ENCODE measurements at places on chromosomes 5 and 9.
A peak's percentile ranks its signal among the peaks of the same experiment; 100 is the strongest.

DNA sequence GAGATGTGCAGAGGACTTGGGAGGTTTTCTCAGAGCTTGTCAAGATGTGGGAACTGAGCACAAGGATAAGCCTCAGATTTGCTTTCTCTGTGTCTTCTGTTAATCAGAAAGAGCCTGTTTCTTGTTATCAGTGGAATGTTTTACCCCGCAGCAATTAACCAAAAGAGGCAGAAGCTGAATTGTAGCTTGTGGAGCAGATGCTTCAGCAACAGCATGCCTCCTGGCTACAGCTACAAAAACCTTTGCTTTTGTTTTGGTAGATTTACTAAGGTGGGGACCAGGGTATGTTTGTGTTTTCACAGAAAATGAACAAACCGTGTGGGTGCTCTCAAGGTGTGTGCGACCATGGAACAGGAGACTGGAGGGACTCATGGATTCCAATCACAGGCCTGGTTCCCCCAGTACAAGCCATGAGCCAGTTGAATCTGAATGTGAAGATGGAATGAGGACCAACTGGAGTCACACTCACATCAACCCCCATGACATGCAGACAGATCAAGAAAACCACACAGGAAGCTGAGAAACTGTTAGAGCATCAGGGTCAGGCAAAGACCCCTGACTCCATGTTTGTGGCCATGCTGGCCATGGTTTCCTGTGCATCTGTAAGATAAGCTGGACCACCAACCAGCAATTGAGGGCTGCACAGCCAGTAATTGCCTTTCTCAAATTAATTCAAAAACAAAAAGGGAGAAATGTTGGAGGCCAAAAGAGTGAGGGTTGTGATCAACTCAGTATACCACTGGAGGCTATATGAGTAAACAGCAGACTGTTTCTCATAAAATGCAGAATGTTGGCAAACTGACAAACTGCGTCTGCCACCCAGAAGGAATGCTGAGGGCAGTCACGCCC, 6.9 kb downstream of the UGT3A2 start:
- DNase-seq = peak; percentile 56

- DNase-seq = no peak
Observed at GRCh38 chr9:121026768-121027167, 23.3 kb downstream of the C5 start.

- no peak for DNase-seq
Observed at GRCh38 chr9:96554801-96555566, 64.7 kb downstream of the CDC14B start.

GRCh38 chr9:36575411-36575882, 2.8 kb downstream of the MELK start:
- peak; percentile 50 for DNase-seq

DNA sequence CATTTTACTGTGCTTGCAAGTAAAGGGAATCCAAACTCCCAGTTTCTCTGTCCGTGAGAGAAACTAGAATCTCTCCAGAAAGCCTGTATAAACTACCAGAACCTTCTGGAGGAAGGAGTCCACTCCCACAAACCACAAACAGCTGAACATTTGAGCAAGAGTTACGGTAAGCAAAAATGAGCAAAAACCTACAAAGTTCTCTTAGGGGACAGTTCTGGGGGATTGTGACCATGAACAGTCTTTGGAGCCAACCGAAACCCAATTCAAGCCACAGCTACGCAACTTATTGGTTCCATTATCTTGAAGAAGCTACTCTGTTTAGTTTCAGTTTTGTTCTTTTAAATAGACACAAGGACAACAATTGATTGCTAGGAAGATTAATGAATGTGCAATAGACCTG, 330.6 kb downstream of the ASTN2 start:
- no peak for DNase-seq

GRCh38 chr5:167639273-167639672, 652.2 kb upstream of the WWC1 start:
- peak; percentile 40 for DNase-seq

- DNase-seq = peak; percentile 10
Observed at GRCh38 chr5:1409381-1410110, 35.7 kb downstream of the SLC6A3 start.

GRCh38 chr5:145854651-145855258, 18.1 kb downstream of the GRXCR2 start:
- DNase-seq = peak; percentile 77

GRCh38 chr9:6576987-6577386, 68.5 kb downstream of the GLDC start:
- DNase-seq = no peak

GRCh38 chr9:72888067-72888466, 64.8 kb downstream of the ALDH1A1 start:
- DNase-seq = peak; percentile 37

GRCh38 chr9:125495172-125496119, 211.6 kb downstream of the MAPKAP1 start:
- DNase-seq = peak; percentile 78

DNA sequence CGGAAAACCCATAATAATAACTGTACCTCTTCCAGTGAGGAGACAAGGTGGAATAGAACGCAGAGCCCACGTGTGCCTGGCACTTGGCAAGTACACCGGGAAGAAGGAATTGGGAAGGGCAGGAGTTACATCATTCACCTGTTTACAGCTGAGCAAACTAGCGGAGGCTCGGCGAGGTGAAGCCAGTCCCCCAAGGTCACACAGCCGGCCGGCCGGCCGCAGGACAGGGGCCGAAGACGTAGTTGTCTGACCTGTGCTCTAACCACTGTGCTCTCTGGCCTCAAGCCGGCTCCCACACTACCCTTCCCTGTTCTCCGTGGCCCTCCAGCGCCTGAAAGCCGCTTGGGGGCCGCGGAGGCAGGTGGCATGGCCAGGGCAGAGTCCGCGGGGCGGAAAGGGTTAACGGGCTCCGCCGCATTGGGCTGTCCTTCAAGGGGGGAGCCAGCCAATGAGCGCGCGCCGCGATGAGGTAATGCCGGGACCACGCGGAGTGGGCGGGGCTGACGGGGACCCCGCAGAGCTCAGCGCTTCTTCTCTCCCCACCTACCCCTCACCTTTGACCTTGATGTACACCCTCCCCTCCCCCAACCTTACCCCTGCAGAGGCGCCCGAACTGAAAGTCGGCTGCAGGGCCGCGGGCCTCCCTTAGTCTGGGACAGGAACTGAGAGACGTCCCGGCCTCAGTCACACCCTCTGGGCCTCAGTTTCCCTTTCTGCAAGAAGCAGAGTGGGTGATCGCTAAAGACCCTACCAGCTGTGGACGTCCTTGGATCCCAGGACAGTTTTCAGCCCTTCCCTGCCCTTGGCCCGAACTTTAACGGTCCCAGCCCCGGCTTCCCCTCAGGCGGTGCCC, 125.1 kb downstream of the C9orf50 start:
- DNase-seq = peak; percentile 87

- no peak for DNase-seq
Observed at GRCh38 chr9:131670247-131671132, 69.4 kb downstream of the RAPGEF1 start.

GRCh38 chr5:150895431-150896428, 9.1 kb downstream of the ZNF300 start:
- no peak for DNase-seq

GRCh38 chr9:75996726-75997125, 106.3 kb downstream of the PCSK5 start:
- peak; percentile 70 for DNase-seq

DNA sequence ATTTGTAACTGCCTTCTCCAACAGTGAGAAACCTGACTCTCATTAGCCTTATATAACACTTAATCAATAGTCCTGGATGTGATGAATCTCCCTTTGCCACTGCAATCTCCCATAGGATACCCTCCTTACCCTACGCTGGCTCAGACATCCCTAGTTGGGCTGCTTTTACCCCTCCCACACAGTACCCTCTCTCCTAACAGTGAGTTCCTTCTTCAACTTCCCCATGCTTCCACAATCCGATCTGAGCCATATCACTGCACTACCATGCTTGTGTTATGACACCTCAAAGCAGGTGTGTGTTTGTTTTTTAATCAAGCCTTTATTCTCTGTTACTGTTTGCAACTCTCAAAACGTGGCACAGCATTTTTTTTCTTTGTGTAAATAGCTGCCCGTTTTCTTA, 60.5 kb upstream of the C9orf72 start:
- DNase-seq = no peak

- DNase-seq = no peak
Observed at GRCh38 chr5:78546276-78546996, 102.1 kb downstream of the LHFPL2 start.

GRCh38 chr5:102668220-102668932, 86.7 kb upstream of the PAM start:
- peak; percentile 67 for DNase-seq

- DNase-seq = no peak
Observed at GRCh38 chr9:90815183-90815943, 13.7 kb downstream of the SYK start.

- DNase-seq = peak; percentile 41
Observed at GRCh38 chr9:74920944-74921626, 31.6 kb downstream of the C9orf40 start.

DNA sequence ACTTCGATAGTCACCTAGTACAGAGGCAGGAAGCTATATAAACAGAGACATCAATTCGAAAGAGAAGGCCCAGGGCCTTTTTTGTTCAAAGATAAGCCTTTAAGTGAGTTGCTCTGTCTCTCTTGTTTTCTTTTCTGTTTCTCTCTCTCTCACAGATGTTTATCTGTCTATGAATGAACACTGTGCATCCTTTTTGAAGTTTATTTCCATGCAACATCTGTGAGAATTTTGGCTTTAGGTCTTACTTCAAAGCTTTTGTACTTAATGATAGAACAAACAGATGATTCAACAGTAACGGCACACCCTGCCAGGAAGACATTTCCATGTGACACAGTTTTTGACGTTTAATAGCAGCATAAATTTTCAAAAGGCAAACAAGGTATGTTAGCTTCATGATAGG, 1413.1 kb upstream of the CDH6 start:
- no peak for DNase-seq

DNA sequence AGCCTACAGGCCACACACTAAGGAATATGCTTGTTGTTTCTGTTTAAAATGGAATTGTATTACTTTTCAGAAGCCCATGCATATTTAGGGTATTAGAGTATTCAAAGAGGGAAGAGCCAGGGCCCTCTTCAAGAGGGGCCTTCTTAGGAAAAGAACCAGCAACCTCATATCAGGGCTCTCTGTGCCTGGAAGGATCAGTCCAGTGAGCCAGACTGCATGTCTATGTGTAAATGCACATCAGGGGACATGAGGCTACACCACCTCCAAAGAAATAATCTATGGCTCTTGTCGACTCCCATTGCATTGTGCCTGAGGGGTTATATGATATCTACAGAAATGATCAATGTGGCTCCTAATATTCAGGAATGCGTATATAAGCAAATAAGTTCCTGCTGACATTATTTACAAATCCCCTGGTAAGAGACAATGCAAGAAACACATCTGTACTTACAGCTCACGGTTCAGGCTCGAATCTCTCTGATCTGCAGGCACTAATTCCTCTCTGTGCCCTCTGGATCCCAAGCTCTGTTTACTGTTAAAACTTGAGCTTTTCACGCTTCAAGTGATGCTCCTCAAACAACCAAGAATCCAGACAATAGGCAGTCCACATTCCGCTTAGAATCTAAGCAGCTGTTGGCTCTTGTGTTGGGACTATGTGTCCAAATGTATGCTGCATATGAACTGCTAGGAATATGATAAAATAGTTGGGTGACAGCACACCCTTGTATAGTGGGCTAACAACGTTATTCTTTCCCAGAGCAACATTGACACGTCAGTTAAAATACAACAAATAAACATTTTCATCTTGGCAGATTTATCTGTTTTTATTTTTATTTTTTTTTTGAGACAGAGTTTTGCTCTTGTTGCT, 150.2 kb upstream of the KLF9 start:
- no peak for DNase-seq

DNA sequence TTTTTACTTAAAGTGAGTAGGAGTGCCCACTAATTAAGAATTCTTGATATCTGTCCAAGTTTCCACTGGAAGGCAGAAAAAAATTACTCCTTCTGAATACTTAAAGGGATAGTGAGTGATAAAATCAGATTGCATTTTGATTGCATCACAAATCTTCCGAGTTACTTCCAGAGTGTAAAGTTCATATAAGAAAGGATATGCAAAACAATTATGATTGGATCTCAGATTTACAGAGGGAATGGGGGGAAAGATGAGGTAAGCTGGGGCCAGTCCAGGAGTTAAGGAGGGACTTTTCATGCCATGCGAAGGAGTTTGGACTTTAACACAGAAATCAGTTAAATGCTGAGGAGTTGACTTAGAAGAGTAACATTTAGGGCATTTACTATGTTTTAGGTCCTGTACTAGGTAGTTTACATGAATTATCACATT, 9.3 kb upstream of the RNF145 start:
- DNase-seq = no peak

DNA sequence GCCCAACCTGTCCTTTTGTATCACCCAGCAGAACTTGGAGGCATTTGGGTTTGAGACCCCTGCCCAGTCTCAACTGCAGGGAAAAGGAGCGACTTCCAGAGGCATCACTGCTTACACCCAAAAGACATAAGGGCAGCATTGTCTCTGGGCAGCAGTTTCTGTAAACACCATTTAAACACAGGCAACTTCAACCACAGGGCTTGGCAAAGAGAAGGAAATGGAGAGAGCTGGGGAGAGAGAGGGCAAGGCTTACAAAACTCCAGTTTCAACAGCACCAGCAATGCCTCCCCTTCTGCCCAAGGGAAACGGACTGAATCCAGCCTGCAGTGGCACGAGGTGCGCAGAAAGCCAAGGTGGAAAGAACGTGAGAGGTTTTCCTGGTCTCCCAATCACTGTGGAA, 147.6 kb downstream of the ROR2 start:
- DNase-seq = no peak

DNA sequence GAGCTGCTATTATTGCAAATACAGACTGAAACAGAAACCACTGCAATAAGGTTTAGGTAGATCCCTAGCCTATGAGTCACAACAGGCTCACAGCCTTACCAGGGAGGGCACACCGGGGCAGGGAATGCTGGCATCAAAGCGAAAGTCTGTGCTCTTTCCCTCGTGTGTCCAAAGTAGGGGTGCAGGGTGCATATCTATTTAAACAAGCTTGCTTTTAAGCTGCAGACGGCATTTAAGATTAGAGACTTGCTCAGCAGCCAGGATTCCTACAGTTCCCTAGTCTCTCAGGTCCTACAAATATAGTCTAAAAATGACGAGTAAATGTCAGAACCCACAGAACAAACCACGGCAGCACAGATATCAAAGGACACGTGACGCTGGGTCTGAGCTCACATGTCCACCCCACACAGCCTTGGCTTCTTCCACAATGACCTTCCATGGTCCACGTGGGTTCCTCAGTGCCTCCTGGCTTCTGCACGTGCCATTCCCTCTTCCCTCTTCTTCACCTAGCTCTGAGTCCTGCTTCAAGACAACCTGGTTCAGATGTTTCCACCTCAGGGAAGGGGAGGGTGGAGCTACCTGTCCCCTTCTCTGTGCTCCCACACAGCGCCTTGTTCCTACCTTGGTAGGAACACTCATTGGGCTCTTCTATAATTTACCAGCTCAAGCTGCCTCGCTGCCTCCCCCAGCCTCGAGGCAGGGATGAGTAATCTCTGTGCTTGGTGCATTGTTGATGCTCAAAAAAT, 193.2 kb downstream of the MAPKAP1 start:
- peak; percentile 90 for DNase-seq

GRCh38 chr9:79813258-79813638, 241.5 kb downstream of the TLE4 start:
- no peak for DNase-seq

All from epithelial cell of esophagus (primary cell).